Caudate nucleus (tissue), 63 donors: ENCODE measurements at places on chromosomes 5 and 9.
A peak's percentile ranks its signal among the peaks of the same experiment; 100 is the strongest.

- DNase-seq, result no peak
These were observed 50.9 kb downstream of the RMI1 start for GRCh38 chr9:84031534-84031933.

DNA sequence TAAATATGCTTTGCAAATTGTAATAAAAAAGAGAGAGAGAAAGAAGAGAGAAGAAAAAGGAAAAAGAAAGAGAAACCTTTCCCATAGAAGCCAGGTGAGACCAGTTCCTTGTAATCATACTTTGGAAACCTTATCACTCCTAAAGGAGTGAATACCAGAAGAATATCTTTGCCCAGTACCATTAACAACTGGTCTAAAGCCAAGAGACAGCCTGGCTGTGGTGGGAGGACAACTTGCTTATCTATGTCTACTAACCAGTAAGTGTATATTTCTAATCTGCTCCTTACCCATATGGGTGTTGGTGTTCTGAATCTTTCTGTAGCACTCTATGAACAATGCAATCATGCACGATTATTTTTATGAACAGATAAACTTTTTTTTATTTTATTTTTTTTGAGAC, 10.5 kb upstream of the TXN start:
- DNase-seq, result no peak

- no peak for DNase-seq
These were observed 73.4 kb downstream of the TMEM167A start for GRCh38 chr5:83003791-83004190.

- no peak for DNase-seq
These were observed 7.1 kb upstream of the NKX2-5 start for GRCh38 chr5:173242079-173242478.

DNA sequence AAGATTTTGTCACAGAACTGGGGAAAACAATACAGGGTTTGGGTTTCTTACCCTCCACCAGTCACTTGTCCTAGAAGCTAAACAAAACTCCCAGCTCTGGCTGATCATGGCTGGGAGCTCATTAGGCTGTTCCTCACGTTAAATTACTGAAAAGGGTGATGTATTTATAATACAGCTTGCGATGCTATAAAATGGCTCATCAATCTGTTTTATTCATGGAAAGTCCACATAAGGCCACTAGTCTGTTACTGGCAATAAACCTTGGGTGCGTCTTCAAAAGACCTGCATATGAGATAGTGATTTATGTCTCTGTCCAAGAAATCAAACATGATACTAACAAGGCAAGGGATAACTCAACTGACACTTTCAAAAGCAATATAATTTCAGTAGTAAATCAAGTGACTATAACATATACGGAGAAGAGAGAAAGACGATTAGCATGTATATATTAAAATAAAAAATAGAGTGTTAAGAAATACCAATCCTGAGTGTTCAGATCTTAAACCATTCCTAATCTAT, 219.0 kb downstream of the BNC2 start:
- DNase-seq, result no peak

DNA sequence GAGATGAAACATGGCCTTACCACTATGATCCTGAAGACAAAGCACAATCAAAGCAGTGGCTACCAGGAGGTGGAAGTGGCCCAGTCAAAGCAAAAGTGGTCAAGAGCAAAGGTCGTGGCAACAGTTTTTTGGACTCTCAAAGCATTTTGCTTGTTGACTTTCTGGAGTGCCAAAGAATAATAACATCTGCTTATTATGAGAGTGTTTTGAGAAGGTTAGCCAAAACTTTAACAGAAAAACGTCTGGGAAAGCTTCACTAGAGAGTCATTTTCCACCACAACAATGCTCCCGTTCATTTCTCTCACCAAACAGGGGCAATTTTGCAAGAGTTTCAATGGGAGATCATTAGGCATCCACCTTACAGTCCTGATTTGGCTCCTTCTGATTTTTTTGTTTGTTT, 33.6 kb upstream of the MAMDC2 start:
- no peak for DNase-seq

DNA sequence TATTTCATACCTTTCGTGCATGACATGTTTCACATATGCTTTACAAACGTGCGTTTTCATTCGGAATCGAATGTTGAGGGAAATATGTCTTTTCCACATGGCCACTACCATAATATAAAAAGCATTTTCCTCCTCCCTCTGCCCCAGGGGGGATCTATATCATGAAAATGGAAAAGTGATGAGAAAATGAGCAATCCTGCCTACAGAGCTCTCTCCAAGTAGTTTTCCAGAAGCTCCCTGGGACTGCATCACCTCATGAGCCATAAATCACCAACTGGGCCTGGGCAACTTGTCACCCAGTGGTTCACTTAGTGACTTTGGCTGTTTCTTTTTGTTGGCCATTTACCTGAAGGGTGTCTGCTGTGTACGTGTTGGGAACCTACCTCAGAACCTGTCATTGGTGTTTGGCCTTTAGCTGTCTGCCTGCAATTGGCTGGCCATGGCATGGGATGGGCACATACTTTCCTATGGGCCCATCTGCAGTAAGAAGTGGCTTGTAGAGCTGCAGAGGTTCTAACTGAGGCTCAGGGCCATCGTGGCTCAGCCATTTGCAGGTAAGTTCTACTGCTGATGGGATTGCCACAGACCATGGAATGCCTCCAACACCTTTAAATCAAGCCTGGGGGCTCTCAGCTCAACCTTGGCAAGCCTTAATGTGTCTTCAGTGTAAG, 9.5 kb upstream of the TIFAB start:
- DNase-seq, result no peak

GRCh38 chr5:13003457-13003856, 941.0 kb downstream of the DNAH5 start:
- DNase-seq, result no peak

DNA sequence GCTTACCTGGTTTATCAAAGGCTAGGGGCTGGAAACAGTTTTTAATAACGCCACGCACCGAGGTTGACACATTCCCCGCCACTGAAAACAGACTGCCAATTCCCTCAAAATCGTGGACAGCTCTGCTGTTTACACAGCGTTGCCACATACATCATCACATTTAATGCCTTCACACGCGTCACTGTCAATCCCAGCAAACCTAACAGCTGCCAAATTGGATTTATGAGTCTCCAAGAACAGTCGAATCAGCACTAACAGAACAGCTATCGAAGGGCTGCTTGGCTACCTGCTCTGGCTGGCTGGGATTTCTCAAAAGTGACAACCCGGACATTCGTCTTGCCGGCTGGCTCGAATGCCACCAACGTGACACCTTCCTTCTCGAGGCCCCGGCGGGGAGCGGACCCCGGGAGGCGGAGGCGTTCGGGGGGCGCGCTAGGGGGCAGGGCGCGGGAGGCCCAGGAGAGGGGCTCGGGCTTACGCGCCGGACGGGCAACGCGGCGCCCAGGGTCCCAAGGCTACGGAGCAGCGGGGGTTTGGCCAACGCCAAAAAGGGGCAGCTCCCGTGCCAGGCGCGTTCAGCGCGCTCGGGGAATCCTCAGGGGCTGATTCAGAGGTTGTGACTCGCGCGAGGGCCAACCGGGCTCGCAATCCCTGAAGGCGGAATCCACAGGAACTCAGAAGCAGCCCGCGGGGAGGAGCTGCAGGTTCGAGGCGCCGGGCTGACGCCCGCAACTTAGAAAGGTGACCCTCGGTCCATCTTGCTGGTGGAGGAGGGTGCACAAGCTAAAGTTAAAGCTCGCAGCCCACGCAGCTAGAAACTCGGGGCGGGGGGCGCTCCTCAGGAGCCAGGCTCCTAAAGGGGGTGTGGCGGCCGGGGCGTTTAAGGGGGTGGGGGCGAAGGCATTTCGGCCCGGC, 1.2 kb downstream of the CDC14B start:
- DNase-seq, result peak; percentile 46

DNA sequence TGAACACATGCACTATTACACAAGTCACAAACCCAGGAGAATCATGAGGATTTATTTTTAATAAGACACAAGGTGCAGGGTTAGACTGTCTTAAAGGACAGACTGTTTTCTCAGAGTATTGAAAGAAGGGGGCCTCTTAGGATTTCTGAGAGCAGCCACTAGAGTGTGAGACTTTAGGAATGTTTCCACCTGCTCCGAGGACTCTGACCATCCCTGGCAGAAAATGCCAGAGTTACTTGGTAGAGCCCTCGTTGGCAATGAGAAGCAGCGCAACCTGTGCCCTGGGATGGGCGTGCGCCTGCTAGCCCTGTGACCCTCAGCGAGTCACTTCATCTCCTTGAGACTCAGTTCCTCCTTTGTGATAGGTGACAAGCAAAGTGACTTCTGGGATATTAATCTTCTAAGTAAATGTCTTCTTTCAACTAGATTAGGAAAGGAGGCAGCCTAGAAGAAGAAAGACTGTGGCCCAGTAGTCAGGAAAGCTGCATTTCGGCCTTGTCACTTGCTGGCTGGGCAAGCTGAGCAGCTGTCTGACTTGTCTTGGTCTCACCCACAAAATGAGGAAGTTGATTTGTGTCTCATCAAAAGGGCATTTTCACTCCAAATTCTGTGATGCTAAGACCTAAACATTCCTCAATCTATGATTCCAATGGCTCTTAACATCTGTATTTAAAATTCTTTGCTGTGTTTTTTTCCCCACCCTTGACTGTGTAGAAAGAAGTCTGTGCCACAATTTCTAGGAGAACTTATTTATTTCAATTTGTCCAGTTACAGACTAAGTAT, 60.5 kb downstream of the PTCD2 start:
- no peak for DNase-seq

- DNase-seq, result no peak
These were observed 38.5 kb downstream of the JADE2 start for GRCh38 chr5:134563962-134564361.

DNA sequence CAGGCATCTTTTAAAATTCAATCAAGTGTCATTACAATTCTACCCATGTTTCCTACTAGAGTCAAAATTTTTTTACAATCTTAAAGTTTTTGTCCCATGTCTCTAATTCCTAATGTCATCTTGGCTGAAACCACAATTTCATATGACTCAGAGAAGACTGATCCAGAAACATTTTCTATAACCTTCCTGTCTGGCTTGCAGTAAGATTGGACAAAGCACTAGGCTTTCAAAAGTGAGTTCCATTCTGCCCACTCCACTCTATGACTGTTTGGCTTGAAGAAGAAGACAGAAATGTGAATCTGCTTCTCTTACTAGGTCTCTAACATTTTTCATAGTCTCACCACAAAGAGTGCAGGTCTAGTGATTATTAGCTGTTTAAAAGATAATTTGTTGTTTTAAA, 88.8 kb downstream of the NR3C1 start:
- no peak for DNase-seq

GRCh38 chr5:167623354-167623753, 668.1 kb upstream of the WWC1 start:
- DNase-seq, result no peak

- no peak for DNase-seq
These were observed 26.3 kb downstream of the ADAM19 start for GRCh38 chr5:157549283-157549629.
